ENCODE measurements at places on chromosomes 1 and 21. TPM values are rescaled to one million over a fixed set of nuclear protein-coding genes. Genes with fewer than 3 reads are reported as not detected.

- peaks cover 14% of the 10 kb centered on the region for H3K4me1 ChIP-seq
- no peaks in the 10 kb centered on the region for H3K36me3 ChIP-seq
- H3K27me3 ChIP-seq, result no peaks in the 10 kb centered on the region
- H3K27ac ChIP-seq, result peak overlapping the region; percentile 84
- peak; percentile 83 for DNase-seq
These were observed 42.1 kb upstream of the TP53BP2 start for GRCh38 chr1:223887747-223888418.

- H3K27me3 ChIP-seq, result no peaks in the 10 kb centered on the region
- peaks cover 30% of the 10 kb centered on the region for H3K4me1 ChIP-seq
These were observed 19.3 kb upstream of the POFUT2 start for GRCh38 chr21:45306832-45307571.

GRCh38 chr1:163875200-163875926 lies 553.6 kb downstream of the NUF2 start:
- no peak overlapping the region for H3K4me3 ChIP-seq
- H3K4me1 ChIP-seq, result no peaks in the 10 kb centered on the region
- H3K27me3 ChIP-seq, result no peaks in the 10 kb centered on the region

GRCh38 chr1:216653001-216653400 lies 70.2 kb downstream of the ESRRG start:
- no peak for DNase-seq
- no peak overlapping the region for H3K4me3 ChIP-seq
- H3K27me3 ChIP-seq, result no peaks in the 10 kb centered on the region
- H3K27ac ChIP-seq, result no peak overlapping the region

DNA sequence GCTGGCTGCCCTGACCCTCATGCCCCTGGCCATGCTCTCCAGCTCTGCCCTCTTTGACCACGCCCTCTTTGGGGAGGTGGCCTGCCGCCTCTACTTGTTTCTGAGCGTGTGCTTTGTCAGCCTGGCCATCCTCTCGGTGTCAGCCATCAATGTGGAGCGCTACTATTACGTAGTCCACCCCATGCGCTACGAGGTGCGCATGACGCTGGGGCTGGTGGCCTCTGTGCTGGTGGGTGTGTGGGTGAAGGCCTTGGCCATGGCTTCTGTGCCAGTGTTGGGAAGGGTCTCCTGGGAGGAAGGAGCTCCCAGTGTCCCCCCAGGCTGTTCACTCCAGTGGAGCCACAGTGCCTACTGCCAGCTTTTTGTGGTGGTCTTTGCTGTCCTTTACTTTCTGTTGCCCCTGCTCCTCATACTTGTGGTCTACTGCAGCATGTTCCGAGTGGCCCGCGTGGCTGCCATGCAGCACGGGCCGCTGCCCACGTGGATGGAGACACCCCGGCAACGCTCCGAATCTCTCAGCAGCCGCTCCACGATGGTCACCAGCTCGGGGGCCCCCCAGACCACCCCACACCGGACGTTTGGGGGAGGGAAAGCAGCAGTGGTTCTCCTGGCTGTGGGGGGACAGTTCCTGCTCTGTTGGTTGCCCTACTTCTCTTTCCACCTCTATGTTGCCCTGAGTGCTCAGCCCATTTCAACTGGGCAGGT lies 3.8 kb downstream of the GPR61 start:
- DNase-seq, result peak; percentile 66
- no peak overlapping the region for H3K4me3 ChIP-seq
- no peaks in the 10 kb centered on the region for H3K27me3 ChIP-seq
- H3K36me3 ChIP-seq, result no peaks in the 10 kb centered on the region

GRCh38 chr21:31343680-31344480 lies at the start of gene TIAM1:
TSS of gene TIAM1 (minus strand) at chr21:31344261. CDS start at chr21:31266972, 77,289 bp downstream.
- H3K27me3 ChIP-seq, result no peaks in the 10 kb centered on the region
- H3K36me3 ChIP-seq, result no peaks in the 10 kb centered on the region

DNA sequence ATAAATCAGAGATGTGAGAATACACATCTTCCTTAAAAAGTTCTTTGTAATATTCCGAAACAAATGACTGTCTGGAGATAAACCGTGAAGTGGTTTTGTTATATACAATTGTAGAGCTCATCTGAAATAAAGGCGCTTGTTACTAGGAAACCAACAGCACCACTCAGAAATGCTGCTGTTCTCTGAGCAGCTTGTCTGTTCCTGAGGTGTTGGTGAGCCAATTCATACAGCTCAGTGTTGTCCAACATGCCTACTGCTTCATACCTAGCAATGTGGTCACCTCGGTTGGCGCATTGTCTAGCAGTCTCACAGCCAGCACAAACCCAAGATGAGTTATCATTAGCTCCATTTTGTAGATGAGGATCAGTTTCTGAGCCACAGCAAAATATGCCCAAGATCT lies 44.4 kb downstream of the GFI1 start:
- H3K27ac ChIP-seq, result no peak overlapping the region
- H3K27me3 ChIP-seq, result no peaks in the 10 kb centered on the region
- no peak for DNase-seq
- no peak overlapping the region for H3K4me3 ChIP-seq
- peaks cover 2% of the 10 kb centered on the region for H3K4me1 ChIP-seq
- H3K36me3 ChIP-seq, result no peaks in the 10 kb centered on the region

GRCh38 chr1:207305489-207305873 lies 16.0 kb upstream of the CD55 start:
- no peak for DNase-seq
- no peak overlapping the region for H3K27ac ChIP-seq
- no peaks in the 10 kb centered on the region for H3K27me3 ChIP-seq
- no peak overlapping the region for H3K4me3 ChIP-seq

DNA sequence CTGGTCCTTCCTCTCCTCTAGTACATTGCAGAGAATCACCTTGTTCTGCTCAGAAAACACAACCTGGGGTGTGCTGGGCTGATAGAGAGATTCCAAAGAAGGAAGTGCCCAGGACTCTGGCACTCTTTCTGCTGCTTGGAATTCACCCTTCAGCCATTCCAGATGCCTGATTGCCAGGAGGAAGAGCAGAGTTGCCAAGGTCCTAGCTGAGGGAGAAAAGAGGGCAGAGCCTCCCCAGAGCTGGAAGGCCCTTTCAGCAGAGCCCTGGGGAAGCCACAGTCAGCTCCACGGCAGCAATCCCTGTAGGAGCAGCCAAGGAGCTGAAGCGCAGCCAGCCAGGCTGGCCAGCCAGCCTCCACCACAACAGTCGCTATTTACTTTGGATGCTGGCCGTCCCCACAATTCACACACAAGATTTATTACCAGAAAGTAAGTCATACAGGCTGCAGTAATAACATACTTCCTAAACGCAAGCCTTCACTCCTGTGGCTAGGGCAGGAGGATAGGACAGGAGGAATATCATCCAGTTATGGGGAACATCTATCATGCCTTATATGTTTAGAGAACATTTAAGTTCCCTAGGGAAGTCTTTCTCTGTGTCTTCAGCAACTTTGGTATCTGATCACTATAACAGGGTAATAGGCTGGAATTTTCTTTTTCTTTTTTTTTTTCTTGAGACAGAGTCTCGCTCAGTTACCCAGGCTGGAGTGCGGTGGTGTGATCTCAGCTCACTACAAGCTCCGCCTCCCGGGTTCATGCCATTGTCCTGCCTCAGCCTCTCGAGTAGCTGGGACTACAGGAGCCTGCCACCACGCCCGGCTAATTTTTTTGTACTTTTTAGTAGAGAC lies 36.6 kb upstream of the SLC44A3 start:
- peak overlapping the region; percentile 84 for H3K27ac ChIP-seq
- H3K4me3 ChIP-seq, result no peak overlapping the region
- peaks cover 61% of the 10 kb centered on the region for H3K27me3 ChIP-seq
- DNase-seq, result peak; percentile 77
- no peaks in the 10 kb centered on the region for H3K36me3 ChIP-seq

GRCh38 chr1:2476061-2476999 lies at the start of gene PLCH2:
TSS of gene PLCH2 (plus strand) at chr1:2476289. CDS start at chr1:2476589, 300 bp downstream.
- DNase-seq, result no peak
- H3K27me3 ChIP-seq, result peaks cover 4% of the 10 kb centered on the region
- no peaks in the 10 kb centered on the region for H3K4me1 ChIP-seq
- no peaks in the 10 kb centered on the region for H3K36me3 ChIP-seq
- H3K4me3 ChIP-seq, result no peak within 1 kb of the TSS

GRCh38 chr1:225626698-225627097 lies 26.2 kb downstream of the ENAH start:
- peak overlapping the region; percentile 22 for H3K27ac ChIP-seq
- DNase-seq, result no peak
- H3K4me1 ChIP-seq, result peaks cover 31% of the 10 kb centered on the region

- DNase-seq, result no peak
- peak overlapping the region; percentile 94 for H3K27ac ChIP-seq
These were observed 18.3 kb downstream of the TNFRSF9 start for GRCh38 chr1:7922301-7922700.

DNA sequence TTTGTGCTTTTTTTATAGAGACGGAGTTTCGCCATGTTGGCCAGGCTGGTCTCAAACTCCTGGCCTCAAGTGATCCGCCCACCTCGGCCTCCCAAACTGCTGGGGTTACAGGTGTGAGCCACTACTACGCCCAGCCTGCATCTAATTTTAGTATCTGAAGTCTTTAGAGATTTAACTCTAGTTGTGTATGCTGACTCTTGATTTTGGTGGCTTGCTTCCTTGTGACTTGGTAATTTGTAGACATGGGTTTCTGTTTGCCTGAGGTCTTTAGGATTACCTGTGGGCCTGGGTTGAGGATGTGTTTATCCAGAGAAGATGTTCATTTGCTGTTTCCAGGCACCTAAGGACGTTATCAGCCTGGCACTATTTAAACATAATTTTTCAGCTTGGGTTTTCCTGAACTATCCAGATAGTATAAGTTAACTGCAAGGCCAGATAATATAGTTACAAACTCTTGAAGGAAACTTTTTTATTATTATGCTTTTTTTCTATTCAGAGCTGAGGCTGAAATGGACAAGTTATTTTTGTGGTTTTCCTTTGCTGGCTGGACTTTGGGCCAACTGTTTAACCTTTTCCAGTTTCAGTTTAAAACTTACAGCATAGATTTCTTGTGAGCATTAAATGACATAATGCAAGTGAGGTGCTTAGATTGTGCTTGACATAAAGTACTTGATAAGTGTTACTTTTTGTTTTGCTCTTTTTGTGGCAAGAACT lies 7.5 kb upstream of the VASH2 start:
- H3K4me3 ChIP-seq, result no peak overlapping the region
- H3K36me3 ChIP-seq, result no peaks in the 10 kb centered on the region
- H3K27ac ChIP-seq, result no peak overlapping the region
- H3K4me1 ChIP-seq, result no peaks in the 10 kb centered on the region
- H3K27me3 ChIP-seq, result peaks cover 8% of the 10 kb centered on the region
- no peak for DNase-seq

- H3K36me3 ChIP-seq, result no peaks in the 10 kb centered on the region
- H3K27ac ChIP-seq, result peak overlapping the region; percentile 27
- peaks cover 30% of the 10 kb centered on the region for H3K4me1 ChIP-seq
- no peaks in the 10 kb centered on the region for H3K27me3 ChIP-seq
- H3K4me3 ChIP-seq, result no peak overlapping the region
- DNase-seq, result peak; percentile 82
These were observed 156.7 kb downstream of the NR5A2 start for GRCh38 chr1:200184196-200184595.

DNA sequence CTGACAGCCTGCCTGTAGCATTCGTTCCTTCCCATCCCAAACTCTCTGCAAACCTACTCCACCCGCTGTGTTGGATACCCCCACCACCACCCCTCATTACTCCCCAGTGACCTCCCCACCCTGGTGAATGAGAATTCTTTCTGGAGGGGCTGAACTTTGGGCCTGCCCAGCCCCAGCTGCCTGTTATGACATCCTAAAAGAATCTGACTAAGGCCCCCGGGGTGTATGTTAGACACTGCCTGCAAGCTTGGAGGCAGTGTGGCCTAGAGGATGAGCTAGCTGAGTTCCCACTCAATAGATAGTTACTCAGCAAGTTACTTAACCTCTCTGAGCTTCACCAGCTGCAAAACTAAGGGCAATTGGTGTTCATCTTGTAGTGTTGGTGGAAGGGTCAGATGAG lies 110.2 kb upstream of the FGGY start:
- peak; percentile 45 for DNase-seq
- H3K4me1 ChIP-seq, result peaks cover 6% of the 10 kb centered on the region
- H3K27ac ChIP-seq, result no peak overlapping the region
- H3K4me3 ChIP-seq, result no peak overlapping the region

GRCh38 chr1:3780901-3781300 lies 8.4 kb downstream of the SMIM1 start:
- DNase-seq, result peak; percentile 30
- no peaks in the 10 kb centered on the region for H3K27me3 ChIP-seq
- H3K36me3 ChIP-seq, result peaks cover 63% of the 10 kb centered on the region
- H3K27ac ChIP-seq, result no peak overlapping the region
- H3K4me3 ChIP-seq, result no peak overlapping the region

GRCh38 chr1:168939110-168939946 lies 167.2 kb upstream of the ATP1B1 start:
- no peaks in the 10 kb centered on the region for H3K36me3 ChIP-seq
- H3K4me3 ChIP-seq, result no peak overlapping the region
- H3K27ac ChIP-seq, result no peak overlapping the region
- DNase-seq, result no peak
- H3K4me1 ChIP-seq, result no peaks in the 10 kb centered on the region
- H3K27me3 ChIP-seq, result no peaks in the 10 kb centered on the region

- no peak overlapping the region for H3K4me3 ChIP-seq
- peak; percentile 88 for DNase-seq
- peak overlapping the region; percentile 84 for H3K27ac ChIP-seq
- no peaks in the 10 kb centered on the region for H3K27me3 ChIP-seq
- peaks cover 20% of the 10 kb centered on the region for H3K4me1 ChIP-seq
- no peaks in the 10 kb centered on the region for H3K36me3 ChIP-seq
These were observed 76.9 kb upstream of the LYST start for GRCh38 chr1:235943581-235944114.

DNA sequence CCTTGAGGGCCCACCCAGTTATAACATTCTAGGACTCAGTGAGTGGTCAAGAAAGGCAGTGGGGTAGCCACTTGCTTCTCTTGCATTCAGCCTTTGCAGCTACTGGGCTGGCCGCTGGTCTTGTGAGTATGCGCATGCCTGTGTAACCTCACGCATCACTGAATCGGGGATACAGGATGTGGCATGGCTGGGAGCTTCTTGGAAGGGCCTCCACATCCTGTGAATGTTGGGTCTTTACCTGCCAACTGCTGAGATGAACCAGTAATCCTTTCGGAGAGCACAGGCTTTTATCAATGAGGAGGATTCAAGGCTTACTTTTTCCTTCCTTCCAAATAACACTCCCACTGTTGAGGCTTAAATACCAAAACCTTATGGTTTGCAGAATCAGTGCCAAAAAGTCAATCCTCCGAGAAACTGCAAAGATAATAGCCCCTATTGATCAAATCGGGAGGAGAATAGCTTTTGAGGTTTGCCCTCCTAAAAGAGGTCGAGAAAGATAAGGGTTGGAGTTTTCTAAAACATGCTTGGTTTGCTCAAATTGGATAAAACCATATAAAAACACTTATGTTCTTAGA lies 198.9 kb upstream of the UBE2U start:
- H3K27me3 ChIP-seq, result no peaks in the 10 kb centered on the region
- H3K4me1 ChIP-seq, result peaks cover 25% of the 10 kb centered on the region
- no peak for DNase-seq
- H3K36me3 ChIP-seq, result no peaks in the 10 kb centered on the region
- H3K4me3 ChIP-seq, result no peak overlapping the region
- no peak overlapping the region for H3K27ac ChIP-seq

The KIF1B gene
- 35.8 TPM for total RNA-seq

The OR2T33 gene
- total RNA-seq, result not detected

The TMEM201 gene
- total RNA-seq, result 6.2 TPM

The DCDC2B gene
- not detected for total RNA-seq

The NBL1 gene
- 114 TPM for total RNA-seq

The CFHR4 gene
- total RNA-seq, result not detected

The GPR37L1 gene
- not detected for total RNA-seq

The TEKT2 gene
- 0.29 TPM for total RNA-seq

The C4BPA gene
- not detected for total RNA-seq

The SESN2 gene
- total RNA-seq, result 56.3 TPM

All from osteoblast (primary cell).